ENCODE measurements at places on chromosomes 3 and 15.

GRCh38 chr15:25869701-25870100, 6.6 kb upstream of the ATP10A start:
- no peak for DNase-seq

GRCh38 chr3:86410587-86410986, 580.4 kb downstream of the VGLL3 start:
- no peak for DNase-seq

- DNase-seq, result no peak
Observed at GRCh38 chr15:100266166-100266565, 75.6 kb downstream of the ADAMTS17 start.

GRCh38 chr3:126685493-126685892, 18.5 kb upstream of the CHCHD6 start:
- DNase-seq, result no peak

GRCh38 chr3:147191795-147192385, 214.5 kb downstream of the ZIC4 start:
- DNase-seq, result no peak

- no peak for DNase-seq
Observed at GRCh38 chr3:179375091-179375999, 27.8 kb downstream of the MFN1 start.

DNA sequence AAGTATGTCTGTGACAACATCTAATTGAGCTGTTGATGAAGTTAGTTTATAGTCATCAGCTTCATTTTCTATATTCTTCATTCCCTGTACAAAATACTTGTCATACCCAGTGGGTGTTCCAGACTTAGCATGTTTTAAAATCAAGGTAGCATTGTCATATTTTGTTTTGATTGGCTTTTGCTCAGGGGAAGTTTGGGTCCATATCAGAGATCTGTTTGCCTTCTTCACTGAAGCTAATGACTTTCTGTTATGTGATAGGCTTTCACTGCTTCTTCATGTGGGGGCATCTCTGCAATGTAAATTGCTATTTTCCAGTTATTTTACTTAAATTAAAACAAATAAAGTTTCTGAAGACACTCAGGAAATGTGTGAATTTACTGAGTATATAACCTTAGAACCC, 15.1 kb downstream of the GLCE start:
- no peak for DNase-seq

DNA sequence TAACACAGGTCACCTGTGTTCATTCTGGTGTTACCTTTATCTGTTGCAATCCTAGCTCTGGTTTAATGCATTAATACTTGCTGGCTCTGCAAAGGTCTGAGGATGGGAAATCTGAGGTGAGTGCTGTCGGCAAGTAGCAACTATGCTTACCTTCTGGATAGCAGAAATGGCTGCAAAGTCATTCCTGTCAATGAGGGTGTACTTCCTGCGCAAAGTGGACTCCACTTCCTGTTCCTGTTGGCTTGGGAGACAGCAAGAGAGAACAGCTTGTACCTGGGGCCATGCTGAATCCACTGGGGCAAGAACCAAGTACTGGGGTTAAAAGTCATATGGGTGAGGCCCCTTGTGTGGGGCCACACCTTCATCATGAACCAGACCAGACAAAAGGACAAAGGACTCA, 37.3 kb downstream of the KIF9 start:
- DNase-seq, result no peak

DNA sequence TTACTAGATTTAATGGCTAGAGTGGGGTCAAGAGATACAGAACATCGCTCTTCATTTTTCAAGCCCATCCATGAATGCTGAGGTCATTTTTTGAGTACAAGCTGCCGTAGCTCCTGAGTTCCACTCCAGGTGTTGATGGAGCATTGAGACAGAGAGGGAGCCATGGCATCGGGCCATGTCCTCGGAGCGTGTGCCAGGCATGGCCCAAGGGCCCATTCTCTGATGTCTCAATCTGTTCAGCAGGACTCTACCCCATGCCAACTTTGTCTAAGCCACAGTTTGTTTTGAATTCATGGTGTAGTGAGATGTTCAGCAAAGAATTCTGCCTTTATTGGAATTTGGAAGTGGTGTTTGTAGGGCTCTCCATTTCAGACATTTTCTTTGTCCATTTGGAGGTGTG, 110.5 kb upstream of the ADAMTS9 start:
- DNase-seq, result no peak

- no peak for DNase-seq
Observed at GRCh38 chr15:31557899-31558298, 231.3 kb downstream of the KLF13 start.

GRCh38 chr3:58487140-58487886, 4.6 kb upstream of the KCTD6 start:
- DNase-seq, result no peak

DNA sequence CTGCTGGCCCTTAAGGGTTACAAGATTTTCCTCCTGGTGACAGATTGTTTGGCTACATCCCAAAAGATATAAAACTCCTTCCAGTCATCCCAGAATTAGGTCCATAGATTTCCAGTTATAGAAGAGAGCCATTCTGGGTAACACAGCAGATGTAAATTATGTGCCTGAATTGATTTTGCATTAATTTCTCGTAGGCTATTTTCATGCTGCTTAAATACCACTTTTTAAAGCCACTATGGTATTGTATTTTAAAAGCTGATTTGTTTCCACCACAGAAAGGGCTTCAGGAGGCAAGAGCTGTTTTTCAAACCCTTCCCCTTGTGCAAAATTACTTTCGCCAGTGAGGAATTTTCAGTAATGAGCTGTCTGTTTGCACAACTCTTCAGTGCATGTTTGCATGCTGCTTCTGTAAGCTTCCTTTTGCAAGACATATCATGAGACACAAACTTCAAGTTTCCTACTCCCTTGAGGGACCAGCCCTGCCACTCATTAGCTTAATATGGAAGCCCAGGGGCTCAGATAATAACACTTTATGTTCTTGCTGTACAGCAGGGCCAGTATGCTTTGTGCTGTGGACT, 105.4 kb upstream of the TNIK start:
- DNase-seq, result no peak

DNA sequence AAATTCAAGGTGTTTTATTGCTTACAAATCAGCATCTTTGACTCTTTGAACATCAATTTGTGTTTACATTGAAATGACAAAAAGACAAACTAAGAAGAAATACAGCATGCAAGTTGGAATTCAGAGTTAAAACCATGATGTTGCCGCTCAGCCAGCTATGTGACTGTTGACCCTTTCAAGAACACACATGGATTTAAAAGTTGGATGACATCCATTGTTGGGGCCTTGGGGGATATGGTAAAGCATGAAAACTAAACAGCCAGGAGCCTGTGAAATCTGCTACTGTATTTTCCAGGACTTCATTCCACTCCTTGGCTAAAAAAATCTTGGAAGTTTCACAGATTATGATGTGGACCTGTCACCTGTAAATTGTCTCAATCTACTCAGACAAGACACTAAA, 4.6 kb downstream of the P2RY1 start:
- no peak for DNase-seq

DNA sequence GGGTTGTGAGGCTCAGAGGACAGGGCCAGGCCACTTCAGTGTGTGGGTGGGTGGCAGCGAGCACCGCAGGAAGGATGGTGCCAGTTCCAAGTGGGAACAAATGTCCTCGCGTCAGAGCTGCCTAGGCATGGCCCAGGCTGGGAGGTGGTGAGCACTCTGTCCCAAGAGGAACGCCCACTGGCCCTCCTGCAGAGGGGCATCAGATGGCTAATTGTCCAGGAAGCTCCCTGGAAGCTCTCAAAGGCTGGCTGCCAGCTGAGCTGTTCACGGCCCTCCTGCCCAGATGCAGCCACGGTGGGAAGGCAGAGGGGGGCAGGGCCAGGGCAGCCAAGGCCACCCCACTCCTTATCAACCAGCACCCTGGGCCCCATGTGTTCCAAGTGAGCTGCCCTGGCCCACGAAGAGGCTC, 55.2 kb downstream of the IQSEC1 start:
- DNase-seq, result no peak

DNA sequence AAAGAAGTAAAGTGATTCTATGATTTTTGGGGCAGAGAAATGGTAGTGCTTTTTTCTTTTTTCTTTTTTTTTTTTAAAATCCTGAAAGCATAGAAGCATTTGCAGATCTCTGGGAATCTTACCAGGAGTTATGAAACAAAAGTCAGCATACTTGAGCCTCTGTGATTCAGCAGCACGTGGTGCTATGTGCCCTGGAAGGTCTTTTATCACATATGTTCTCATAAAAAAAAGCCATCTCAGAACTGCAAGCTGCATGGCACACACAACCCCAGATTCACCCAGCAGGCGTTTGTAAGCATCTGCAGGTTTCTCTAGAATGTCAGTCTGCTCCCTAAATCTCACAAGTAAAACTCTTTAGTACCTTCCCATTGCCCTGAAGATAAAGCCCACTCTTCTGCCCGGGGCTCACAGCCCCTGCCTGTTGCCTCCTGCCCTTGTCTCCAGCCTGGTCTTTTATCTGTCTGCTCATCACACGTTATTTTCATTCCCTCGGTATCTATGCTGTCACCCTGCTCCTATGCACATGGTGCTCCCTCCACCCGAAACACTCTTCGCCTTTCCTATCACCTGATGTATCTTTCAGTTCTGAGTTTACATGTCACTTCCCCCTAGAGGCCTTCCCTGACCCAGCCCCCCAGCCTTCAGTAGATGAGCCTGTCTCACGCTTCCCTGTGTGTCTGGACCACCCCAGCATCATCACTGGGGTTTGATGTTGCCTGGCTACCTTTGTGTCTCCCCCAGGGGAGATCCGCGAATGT, 72.4 kb downstream of the CHDH start:
- no peak for DNase-seq

DNA sequence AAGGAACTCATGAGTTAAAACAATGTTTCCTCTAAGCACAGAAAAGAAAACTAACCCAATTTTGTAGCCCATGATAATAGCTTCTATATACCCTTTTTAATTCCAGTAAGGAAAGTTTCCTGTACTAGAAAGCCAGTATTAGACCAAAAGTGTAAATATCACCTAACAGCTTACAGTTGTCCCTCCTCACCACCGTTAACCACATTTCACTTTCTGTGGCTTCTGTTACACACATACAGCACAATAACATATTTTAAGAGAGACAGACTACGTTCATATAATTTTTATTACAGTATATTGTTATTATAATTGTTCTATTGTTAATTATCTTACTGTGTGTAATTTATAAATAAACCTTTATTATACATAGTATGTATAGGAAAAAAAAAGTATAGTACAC, 74.1 kb downstream of the ZNF280D start:
- DNase-seq, result no peak

DNA sequence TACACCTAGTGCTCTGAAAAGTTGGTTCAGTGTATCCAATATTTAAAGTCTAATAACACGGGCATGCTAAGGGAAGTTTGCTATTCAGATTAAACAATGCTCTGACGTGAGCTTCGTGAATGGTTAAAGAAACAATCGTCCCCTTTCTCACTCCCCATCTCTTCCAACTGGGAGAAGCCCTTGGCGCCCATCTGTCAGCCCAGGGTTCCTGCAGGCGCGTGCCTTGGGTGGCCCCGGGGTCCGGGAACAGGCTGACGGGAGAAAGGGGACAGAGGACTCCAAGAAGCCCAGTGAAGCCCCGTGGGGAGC, 413 bp downstream of the SEC22C start:
- DNase-seq, result no peak

- no peak for DNase-seq
Observed at GRCh38 chr3:53816425-53816824, 29.8 kb downstream of the CHDH start.

Measured in hypothalamus (tissue), 51 donors.